A549 treated with DMSO at 1 μM for 4 hours (cell line): ENCODE measurements at places on chromosomes 4 and X. TPM values are rescaled to one million over a fixed set of nuclear protein-coding genes. Genes with fewer than 3 reads are reported as not detected.

MTNR1A gene
- 0.22 to 0.52 TPM (median 0.40 TPM) in 4 of 5 replicates, not detected in the other for total RNA-seq

PLAC1 gene
- 0.28 to 0.91 TPM (median 0.55 TPM) in 5 replicates for total RNA-seq

NAT8L gene
- total RNA-seq, result 11.9 to 15.4 TPM (median 13.8 TPM) in 5 replicates

XPNPEP2 gene
- total RNA-seq, result not detected in 5 replicates

WAS gene
- 0.09 to 0.39 TPM (median 0.18 TPM) in 5 replicates for total RNA-seq

C1QTNF7 gene
- not detected in 5 replicates for total RNA-seq

CT45A5 gene
- total RNA-seq, result 0.08 to 0.19 TPM in 2 of 5 replicates, not detected in the others

ADH7 gene
- total RNA-seq, result not detected in 5 replicates

SCML2 gene
- total RNA-seq, result 7.3 to 9.4 TPM (median 8.4 TPM) in 5 replicates

YTHDC1 gene
- total RNA-seq, result 33.4 to 38.6 TPM (median 36.3 TPM) in 5 replicates

ANKRD37 gene
- 2.3 to 3.8 TPM (median 3.6 TPM) in 5 replicates for total RNA-seq

GPRASP3 gene
- 2.9 to 4.9 TPM (median 4.3 TPM) in 5 replicates for total RNA-seq

FAM53A gene
- total RNA-seq, result 0.24 to 0.99 TPM (median 0.75 TPM) in 5 replicates

EDA gene
- 0.69 to 0.78 TPM (median 0.75 TPM) in 5 replicates for total RNA-seq

PRR32 gene
- total RNA-seq, result not detected in 5 replicates

ANAPC4 gene
- 10.4 to 14.2 TPM (median 13.6 TPM) in 5 replicates for total RNA-seq

CXorf65 gene
- not detected in 5 replicates for total RNA-seq
